Smooth muscle cell of bladder (primary cell): ENCODE measurements at places on chromosomes 3 and 15. TPM values are rescaled to one million over a fixed set of nuclear protein-coding genes. Genes with fewer than 3 reads are reported as not detected.

The DTX3L gene
- total RNA-seq: 10.9 and 12.1 TPM in 2 replicates

The CCDC50 gene
- 68.8 and 88.1 TPM in 2 replicates for total RNA-seq

The NBEAL2 gene
- total RNA-seq: 1.00 and 1.4 TPM in 2 replicates

The LTF gene
- 0.14 TPM in 1 of 2 replicates, not detected in the other for total RNA-seq

The PLCL2 gene
- total RNA-seq: 5.7 and 7.4 TPM in 2 replicates

The SPINK8 gene
- total RNA-seq: not detected in 2 replicates

The KLF15 gene
- total RNA-seq: 3.1 and 3.6 TPM in 2 replicates

The KIF15 gene
- total RNA-seq: 1.5 and 1.8 TPM in 2 replicates
